ENCODE measurements at places on chromosomes 7 and 10.

- H3K4me1 ChIP-seq, result no peaks in the 10 kb centered on the region
- no peaks in the 10 kb centered on the region for H3K27me3 ChIP-seq
- no peaks in the 10 kb centered on the region for H3K36me3 ChIP-seq
- no peak overlapping the region for H3K4me3 ChIP-seq
- DNase-seq, result no peak
- no peak overlapping the region for H3K27ac ChIP-seq
These were observed 77.6 kb downstream of the ITGA8 start for GRCh38 chr10:15642095-15642494.

GRCh38 chr7:32227746-32228145, 157.5 kb upstream of the PDE1C start:
- peak; percentile 5 for DNase-seq
- no peak overlapping the region for H3K27ac ChIP-seq
- H3K36me3 ChIP-seq, result peaks cover 2% of the 10 kb centered on the region
- no peaks in the 10 kb centered on the region for H3K27me3 ChIP-seq
- H3K4me1 ChIP-seq, result peaks cover 2% of the 10 kb centered on the region

DNA sequence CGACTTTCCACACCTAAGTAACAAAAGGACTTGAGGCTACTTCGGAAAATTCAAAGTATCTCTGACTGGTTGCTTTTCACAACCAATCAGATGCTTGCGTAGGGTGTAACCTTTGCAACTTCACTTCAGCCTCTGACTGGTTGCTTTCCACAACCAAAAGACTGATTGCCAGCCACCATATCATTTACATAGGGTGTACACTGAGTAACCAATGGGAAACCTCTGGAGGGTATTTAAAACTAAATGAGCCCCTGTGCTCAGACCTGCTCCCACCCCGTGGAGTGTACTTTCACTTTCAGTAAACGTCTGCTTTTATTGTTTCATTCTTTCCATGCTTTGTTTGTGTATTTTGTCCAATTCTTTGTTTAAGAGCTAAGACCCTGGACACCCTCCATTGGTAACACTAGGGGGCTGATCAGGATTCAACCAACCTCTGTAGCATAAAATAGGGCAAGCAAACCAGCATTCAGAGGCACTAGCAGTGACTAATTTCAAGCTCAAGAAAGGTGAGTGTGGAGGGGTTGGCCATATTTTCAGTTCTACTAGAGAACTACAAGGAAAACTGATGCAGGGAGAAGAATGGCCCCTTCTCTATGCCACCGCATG, 390.8 kb downstream of the POM121L12 start:
- H3K4me3 ChIP-seq, result no peak overlapping the region
- H3K27ac ChIP-seq, result no peak overlapping the region
- no peak for DNase-seq

- H3K4me3 ChIP-seq, result no peak overlapping the region
- H3K36me3 ChIP-seq, result no peaks in the 10 kb centered on the region
- H3K27me3 ChIP-seq, result no peaks in the 10 kb centered on the region
These were observed 37.7 kb downstream of the MTURN start for GRCh38 chr7:30172451-30172850.

- H3K4me3 ChIP-seq, result no peak overlapping the region
- peaks cover 21% of the 10 kb centered on the region for H3K36me3 ChIP-seq
- no peaks in the 10 kb centered on the region for H3K27me3 ChIP-seq
- DNase-seq, result no peak
- no peaks in the 10 kb centered on the region for H3K4me1 ChIP-seq
These were observed 5.3 kb downstream of the LARP4B start for GRCh38 chr10:926075-926698.

- no peak for DNase-seq
- no peak overlapping the region for H3K4me3 ChIP-seq
- no peaks in the 10 kb centered on the region for H3K36me3 ChIP-seq
These were observed 68.4 kb downstream of the FOXL3 start for GRCh38 chr7:358352-358751.
